Peyer's patch (tissue), 4 donors: ENCODE measurements at places on chromosomes 13 and 19. TPM values are rescaled to one million over a fixed set of nuclear protein-coding genes. Genes with fewer than 3 reads are reported as not detected.
A peak's percentile ranks its signal among the peaks of the same experiment; 100 is the strongest.

The ATXN8OS gene
- total RNA-seq, result not detected

The COL5A3 gene
- total RNA-seq, result 5.8 TPM

The NMRK2 gene
- total RNA-seq, result not detected

The ZNF492 gene
- 0.27 TPM for total RNA-seq

- no peaks in the 10 kb centered on the region for H3K36me3 ChIP-seq
- no peaks in the 10 kb centered on the region for H3K4me1 ChIP-seq
- no peak overlapping the region for H3K4me3 ChIP-seq
- H3K27ac ChIP-seq, result no peak overlapping the region
- no peaks in the 10 kb centered on the region for H3K27me3 ChIP-seq
- no peak for DNase-seq
Measured at GRCh38 chr19:30648866-30649862, 277.0 kb downstream of the ZNF536 start.

The ICAM3 gene
- total RNA-seq, result 11.0 TPM

DNA sequence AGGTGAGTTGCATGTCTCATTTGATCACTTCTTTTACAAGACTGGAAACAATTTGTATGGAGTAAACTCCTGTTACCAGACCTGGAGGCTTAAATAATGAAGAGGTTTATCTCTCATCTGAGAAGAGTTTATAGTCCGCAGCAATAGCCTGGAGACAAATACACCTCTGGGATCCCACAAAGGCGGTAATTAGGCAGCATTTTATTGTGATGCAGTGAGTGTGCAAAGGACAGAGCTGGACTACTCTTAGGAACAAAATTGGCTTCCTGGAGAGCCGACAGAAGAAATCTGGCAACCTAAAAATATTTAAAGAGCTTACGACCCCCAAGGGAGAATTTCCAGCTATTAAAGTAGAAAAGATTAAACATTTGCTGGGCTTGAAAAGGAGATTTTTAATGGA is 11.8 kb upstream of the KATNAL1 start:
- H3K36me3 ChIP-seq, result no peaks in the 10 kb centered on the region
- no peaks in the 10 kb centered on the region for H3K4me1 ChIP-seq
- no peak overlapping the region for H3K4me3 ChIP-seq

The F10 gene
- total RNA-seq, result 10.2 TPM

The PSG7 gene
- total RNA-seq, result not detected

- DNase-seq, result no peak
- no peak overlapping the region for H3K4me3 ChIP-seq
- H3K27me3 ChIP-seq, result no peaks in the 10 kb centered on the region
- H3K4me1 ChIP-seq, result no peaks in the 10 kb centered on the region
- no peaks in the 10 kb centered on the region for H3K36me3 ChIP-seq
- peak overlapping the region; percentile 75 for H3K27ac ChIP-seq
Measured at GRCh38 chr19:4647676-4648644, 8.6 kb downstream of the TNFAIP8L1 start.

- H3K36me3 ChIP-seq, result no peaks in the 10 kb centered on the region
- H3K27ac ChIP-seq, result no peak overlapping the region
- no peak for DNase-seq
- no peaks in the 10 kb centered on the region for H3K4me1 ChIP-seq
- no peaks in the 10 kb centered on the region for H3K27me3 ChIP-seq
Measured at GRCh38 chr13:46267166-46267565, 55.4 kb downstream of the LRRC63 start.
